ENCODE measurements at places on chromosomes 6 and 20. TPM values are rescaled to one million over a fixed set of nuclear protein-coding genes. Genes with fewer than 3 reads are reported as not detected.

Gene DDR1
- polyA plus RNA-seq = 17.6 TPM

- DNase-seq = no peak
- no peaks in the 10 kb centered on the region for H3K4me1 ChIP-seq
- H3K36me3 ChIP-seq = no peaks in the 10 kb centered on the region
- no peaks in the 10 kb centered on the region for H3K27me3 ChIP-seq
Measured at GRCh38 chr6:130843575-130844320, 16.5 kb downstream of the SMLR1 start.

- H3K27me3 ChIP-seq = no peaks in the 10 kb centered on the region
- H3K4me1 ChIP-seq = no peaks in the 10 kb centered on the region
- no peaks in the 10 kb centered on the region for H3K36me3 ChIP-seq
- H3K4me3 ChIP-seq = no peak overlapping the region
- H3K27ac ChIP-seq = no peak overlapping the region
- no peak for DNase-seq
Measured at GRCh38 chr20:17395729-17396128, 135.4 kb downstream of the BFSP1 start.

Gene OR2H2
- not detected for polyA plus RNA-seq

- no peak for DNase-seq
- H3K27ac ChIP-seq = no peak overlapping the region
- no peaks in the 10 kb centered on the region for H3K36me3 ChIP-seq
- no peak overlapping the region for H3K4me3 ChIP-seq
Measured at GRCh38 chr6:39657355-39658135, 67.7 kb downstream of the KIF6 start.

Gene CLIC5
- 0.43 TPM for polyA plus RNA-seq

GRCh38 chr6:53333439-53334408, 15.0 kb downstream of the ELOVL5 start:
- DNase-seq = no peak
- no peak overlapping the region for H3K27ac ChIP-seq
- no peak overlapping the region for H3K4me3 ChIP-seq
- no peaks in the 10 kb centered on the region for H3K27me3 ChIP-seq
- no peaks in the 10 kb centered on the region for H3K36me3 ChIP-seq

Gene NEURL2
- polyA plus RNA-seq = 3.8 TPM

DNA sequence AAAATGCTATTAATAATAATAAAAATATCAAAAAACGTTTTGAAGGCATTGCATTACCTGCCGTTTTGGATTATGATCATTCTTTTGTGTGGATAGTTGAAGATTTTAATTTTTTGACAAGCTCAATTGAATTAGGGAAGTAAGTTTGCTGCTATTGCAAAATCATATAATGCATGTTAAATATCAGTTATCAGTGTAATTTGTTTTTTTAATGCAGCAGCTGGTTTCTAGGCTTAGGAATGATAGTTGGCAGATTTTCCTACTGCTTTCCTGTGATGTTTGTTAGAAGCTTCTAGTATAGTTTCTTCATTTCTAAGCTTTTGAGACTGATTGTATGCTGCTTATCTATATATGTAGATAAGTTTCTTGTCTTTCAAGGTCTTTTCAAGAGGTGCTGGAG, 99.0 kb downstream of the JARID2 start:
- no peaks in the 10 kb centered on the region for H3K36me3 ChIP-seq
- H3K4me3 ChIP-seq = no peak overlapping the region
- H3K27ac ChIP-seq = no peak overlapping the region
- H3K4me1 ChIP-seq = peaks cover 9% of the 10 kb centered on the region

GRCh38 chr6:30876039-30876730, 8.1 kb upstream of the DDR1 start:
- no peaks in the 10 kb centered on the region for H3K27me3 ChIP-seq
- no peak overlapping the region for H3K4me3 ChIP-seq
- H3K27ac ChIP-seq = peak overlapping the region; percentile 14
- peaks cover 7% of the 10 kb centered on the region for H3K4me1 ChIP-seq
- peak; percentile 80 for DNase-seq

Measured in stomach (tissue), 19 donors.